Ammon's horn (tissue), 1 donor: ENCODE measurements at places on chromosomes 3 and 15.
A peak's percentile ranks its signal among the peaks of the same experiment; 100 is the strongest.

DNA sequence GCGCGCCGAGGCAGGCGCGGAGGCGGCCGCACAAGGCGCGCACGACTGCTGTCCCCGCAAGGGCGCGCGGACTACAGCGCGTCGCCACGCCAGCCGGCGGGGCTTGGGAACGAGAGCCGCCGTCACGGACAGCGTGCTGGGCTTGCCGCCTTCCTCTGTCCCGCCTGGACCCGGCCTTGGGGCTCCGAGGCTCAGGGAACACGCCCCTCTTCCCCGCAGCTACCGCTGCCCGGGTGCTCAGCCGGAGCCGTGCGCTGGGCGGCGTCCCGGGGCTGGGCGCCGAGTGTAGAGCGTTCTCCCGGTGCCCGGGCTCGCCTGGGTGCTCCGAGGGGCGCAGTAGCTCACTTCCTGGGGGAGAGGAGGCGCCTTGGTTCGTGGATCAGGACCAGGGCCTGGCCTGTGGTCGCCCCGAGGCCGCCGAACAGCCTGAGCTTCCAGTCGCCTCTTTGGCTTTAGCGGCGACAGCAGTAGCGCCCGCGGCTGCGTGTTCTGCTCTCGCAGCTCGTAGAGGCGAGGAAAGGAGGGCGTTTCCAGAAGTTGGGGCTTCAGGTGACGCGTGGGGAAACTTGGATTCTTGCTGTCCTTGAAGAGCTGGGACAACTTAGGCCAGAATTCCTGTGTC is 226.7 kb upstream of the C2CD4B start:
- DNase-seq: peak; percentile 58

GRCh38 chr3:152581951-152582350 is 253.0 kb upstream of the P2RY1 start:
- no peak for DNase-seq

DNA sequence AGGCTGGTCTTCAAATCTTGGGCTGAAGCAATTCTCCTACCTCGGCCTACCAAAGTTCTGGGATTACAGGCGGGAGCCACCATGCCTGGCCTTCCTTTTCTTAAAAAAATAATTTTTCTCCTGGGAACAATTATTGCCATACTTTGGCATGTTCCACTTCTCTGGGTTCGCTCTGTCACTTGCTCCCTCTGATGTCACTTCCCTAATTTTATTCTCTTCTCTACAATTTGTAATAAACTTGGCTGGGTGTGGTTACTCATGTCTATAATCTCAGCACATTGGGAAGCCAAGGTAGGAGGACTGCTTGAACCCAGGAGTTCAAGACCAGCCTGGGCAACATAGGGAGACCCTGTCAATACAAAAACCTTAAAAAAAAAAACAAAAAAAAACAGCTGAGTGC is 6.1 kb upstream of the IMPDH2 start:
- no peak for DNase-seq

- DNase-seq: no peak
Measured at GRCh38 chr3:152219769-152220255, 48.9 kb upstream of the MBNL1 start.

DNA sequence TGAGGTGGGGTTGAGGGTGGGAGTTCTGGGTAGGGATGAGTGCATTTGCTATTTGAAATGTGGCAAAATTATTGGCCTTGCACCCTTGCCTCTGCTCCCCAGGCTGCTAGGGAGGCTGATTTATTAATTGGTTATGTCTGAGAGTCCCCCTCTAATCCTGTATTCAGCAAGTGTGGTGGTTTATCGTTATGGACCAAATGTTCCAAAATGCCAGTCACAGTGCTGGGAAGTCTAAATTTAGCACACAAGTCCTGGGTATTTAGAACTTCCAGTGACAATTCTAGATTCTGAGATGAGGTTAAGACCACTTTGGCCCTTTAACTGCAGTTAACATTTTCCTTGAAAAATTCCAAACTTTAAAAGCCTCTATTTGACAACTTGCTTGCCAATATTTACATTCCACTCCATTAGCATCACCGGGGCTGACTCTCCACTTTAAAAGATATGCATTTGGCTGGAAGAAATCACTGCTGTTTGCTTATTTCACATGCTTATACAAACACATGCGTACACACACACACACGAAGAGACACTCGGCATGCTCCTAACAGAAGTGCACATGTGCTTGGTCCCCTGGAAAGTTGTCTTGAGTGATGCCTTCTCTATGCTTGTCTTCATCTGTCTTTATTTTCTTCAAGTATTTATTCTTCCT is 247.7 kb downstream of the IL20RB start:
- DNase-seq: no peak

DNA sequence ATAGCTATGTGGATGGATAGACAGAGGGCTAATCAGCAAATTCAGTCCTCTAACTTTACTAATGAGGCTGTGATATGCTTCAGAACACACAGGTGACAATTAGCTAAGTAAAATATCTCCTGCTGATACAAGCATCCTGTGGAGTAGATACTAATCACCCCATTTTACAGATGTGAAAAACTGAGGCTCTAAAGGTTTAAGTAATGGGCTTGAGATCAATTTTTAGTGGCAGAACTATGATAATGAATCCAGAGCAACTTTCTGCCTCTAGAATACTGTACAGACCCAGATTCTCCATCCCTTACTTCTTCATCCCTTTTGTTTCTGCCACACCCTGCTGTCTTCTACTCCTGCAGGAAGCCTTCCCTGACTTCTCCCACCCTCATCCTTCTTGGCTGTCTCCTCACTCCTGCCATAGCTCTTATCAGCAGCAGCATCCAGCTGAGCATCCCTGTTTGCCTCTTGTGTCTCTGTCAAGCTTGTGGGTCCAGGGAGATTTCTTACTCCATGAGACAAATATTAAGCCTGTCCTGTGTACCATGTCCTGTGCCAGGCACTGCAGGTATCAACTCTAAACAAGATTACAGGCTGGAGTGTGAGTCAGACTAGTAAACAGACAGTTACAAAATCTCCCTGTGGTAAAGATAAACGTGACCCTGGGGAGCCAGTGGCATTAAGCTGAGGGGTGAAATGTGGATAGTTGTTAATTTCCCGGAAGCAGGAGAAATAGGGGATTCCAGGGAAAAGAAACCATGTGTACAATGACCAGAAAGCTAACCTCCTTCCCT is 39.2 kb downstream of the SLC6A11 start:
- DNase-seq: no peak

GRCh38 chr15:67068710-67069400 is 3.5 kb downstream of the SMAD3 start:
- DNase-seq: no peak

DNA sequence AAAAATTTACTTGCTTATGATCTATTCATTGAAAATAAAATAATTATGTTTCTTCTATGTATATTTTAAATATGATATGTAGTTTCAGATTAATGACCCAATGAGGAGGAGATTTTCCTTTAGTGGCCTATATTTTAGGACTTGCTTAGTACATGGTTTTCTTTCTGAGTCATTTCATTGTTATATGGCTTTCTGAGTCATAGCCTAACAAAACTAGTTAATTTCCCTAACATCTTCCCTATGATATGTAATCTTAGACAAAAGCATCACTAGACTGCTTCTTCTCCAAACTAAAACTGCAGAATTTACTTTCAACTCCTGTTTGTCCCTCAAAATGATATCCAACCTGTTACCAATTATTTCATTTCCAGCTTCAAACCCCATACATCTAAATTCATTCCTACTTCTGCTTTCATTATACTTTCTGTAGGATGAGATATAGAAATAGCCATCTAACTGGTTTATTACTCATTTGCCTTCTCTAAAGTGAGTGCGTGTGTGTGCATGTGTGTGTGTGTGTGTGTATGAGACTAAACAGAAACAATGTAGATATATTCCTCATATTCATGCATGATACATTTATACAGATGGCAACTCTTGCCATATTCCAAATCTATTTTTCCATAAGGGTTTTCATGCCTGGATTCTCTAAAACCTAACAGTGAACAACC is 915.0 kb upstream of the GBE1 start:
- no peak for DNase-seq

- no peak for DNase-seq
Measured at GRCh38 chr3:184725176-184725719, 13.4 kb upstream of the MAGEF1 start.

GRCh38 chr3:6697722-6698121 is 163.2 kb upstream of the GRM7 start:
- no peak for DNase-seq

GRCh38 chr3:169044331-169045113 is 619.0 kb downstream of the MECOM start:
- no peak for DNase-seq

GRCh38 chr3:183069086-183069485 is 30.2 kb downstream of the MCCC1 start:
- DNase-seq: no peak

GRCh38 chr3:60542995-60543394 is 708.3 kb downstream of the FHIT start:
- no peak for DNase-seq

GRCh38 chr3:160135851-160136250 is 89.4 kb upstream of the C3orf80 start:
- no peak for DNase-seq

- DNase-seq: no peak
Measured at GRCh38 chr3:133973249-133973980, 56.3 kb downstream of the SLCO2A1 start.

DNA sequence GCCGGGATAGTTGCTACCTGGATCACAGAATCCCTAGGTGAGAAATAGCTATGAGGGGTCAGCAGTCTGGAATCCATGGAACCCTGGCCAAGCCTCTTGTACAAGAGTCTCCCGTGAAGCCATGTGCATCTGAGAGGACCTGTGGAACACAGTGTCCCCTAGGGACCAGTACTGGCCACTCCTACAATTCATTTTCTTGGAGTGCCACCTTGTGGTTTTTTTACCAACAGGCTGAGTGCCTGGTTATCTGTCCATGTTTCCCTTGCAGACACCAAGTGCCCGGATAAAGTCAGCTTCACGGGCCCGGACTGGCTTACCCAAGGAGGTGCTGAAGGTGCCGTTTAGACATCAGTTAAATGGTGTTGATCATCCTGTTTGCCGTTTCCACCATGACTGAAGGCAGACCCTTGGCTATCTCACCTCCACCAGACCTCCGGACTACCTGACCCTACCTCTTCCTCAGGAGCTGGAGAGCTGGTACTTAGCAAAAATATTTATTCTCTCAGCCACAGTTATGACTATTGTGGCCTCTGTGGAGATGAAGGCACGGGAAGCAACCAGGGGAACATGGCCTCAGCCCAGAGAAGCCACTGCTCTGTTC is 93.9 kb downstream of the RBPMS2 start:
- DNase-seq: peak; percentile 75

DNA sequence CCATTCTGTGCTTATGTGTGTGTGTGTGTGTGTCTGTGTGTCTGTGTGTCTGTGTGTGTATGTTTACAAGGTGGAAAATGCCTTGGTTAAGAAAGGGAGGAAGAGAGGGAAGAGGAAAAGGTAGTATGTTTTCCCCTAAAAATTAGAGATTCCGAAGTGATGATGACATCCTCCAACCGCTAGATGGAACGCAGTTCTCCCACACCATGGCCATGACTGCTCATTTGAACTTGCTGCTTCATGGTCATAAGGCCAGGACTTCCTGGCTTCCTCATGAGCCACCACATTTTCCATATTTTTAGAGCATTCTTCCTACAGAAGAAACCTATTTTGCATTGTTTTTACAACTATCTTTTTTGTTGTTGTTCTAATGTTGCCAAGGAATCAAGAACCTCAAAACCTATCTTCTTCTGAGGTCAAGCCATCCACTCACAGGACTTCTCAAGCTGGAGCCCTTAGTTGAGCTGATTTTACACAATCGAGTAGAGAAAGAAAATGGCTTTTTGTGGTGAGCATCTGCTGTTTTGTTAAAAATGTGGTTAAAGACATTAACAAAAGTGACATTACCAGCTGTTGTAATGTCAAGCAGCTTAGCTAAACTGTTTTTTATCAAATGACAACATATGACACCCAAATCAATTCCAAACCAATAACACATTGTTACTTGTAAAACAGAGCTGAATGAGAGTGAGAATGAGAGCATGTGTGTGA is 1091.0 kb downstream of the FHIT start:
- peak; percentile 27 for DNase-seq

DNA sequence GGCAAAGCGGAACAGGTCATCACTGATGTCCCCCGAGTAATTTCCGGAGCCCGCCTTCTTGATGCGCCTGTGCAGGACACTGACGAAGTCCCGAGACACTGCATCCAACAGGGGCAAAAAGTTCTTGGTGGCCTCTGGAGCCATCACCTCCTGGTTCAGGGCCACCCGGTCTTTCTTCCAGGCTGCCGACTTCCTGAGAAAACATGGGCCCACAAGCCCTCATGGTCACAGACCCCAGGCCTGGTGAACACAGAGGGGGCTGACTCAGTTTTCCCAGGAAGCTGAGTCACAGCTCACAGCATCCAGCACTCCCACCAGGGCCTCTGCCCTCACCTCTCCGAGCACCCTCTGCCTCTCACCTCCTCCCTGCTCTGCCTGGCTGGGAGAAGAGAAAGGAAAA is 22.4 kb downstream of the CYP11A1 start:
- no peak for DNase-seq

DNA sequence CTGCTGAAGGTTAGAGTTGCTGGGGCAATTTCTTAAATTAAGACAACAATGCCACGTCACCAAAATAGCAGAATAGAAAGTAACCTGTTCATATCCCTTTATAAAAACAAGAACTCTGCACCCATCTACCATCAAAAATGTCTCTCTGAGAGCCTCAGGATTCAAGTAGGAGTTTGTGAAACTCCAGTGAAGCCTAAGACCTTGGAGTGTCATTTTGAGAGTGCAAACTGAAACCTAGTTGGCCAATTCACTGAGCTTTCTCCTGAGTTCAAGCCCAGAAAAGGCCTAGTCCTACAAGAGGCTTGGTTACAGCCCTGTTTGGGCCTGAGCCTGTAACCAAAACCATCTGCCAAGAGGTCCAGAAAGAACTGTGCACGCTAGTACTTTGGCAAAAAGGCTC is 335.1 kb downstream of the EFHB start:
- DNase-seq: no peak

DNA sequence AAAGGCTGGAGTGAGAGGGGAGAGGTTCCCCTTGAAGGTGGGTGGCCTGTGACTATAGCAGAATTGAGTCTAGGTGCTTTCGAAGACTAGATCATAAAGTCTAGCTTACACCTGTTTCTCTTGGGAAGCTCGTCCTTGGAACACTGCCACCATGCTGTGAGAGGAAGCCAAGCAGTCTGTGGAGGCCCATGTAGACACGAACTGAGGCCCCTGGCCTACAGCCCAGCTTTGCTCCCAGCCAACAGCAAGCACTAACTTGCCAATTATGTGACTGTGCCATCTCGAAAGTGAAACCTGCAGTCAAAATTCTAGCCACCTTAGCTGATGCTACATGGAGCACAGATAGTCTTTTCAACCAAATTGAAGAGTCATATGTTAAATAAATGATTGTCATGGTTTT is 190.5 kb upstream of the NECTIN3 start:
- peak; percentile 66 for DNase-seq
